ENCODE measurements at places on chromosomes 5 and 9. TPM values are rescaled to one million over a fixed set of nuclear protein-coding genes. Genes with fewer than 3 reads are reported as not detected.

The PRPF4 gene
- 38.6 TPM for total RNA-seq

The MARCOL gene
- not detected for total RNA-seq

The LPAR1 gene
- total RNA-seq, result 20.3 TPM

GRCh38 chr5:141504216-141504615 is 15.3 kb downstream of the PCDHGC5 start:
- no peak for DNase-seq

- DNase-seq, result no peak
These were observed 280.3 kb downstream of the NPR3 start for GRCh38 chr5:32991421-32991815.

DNA sequence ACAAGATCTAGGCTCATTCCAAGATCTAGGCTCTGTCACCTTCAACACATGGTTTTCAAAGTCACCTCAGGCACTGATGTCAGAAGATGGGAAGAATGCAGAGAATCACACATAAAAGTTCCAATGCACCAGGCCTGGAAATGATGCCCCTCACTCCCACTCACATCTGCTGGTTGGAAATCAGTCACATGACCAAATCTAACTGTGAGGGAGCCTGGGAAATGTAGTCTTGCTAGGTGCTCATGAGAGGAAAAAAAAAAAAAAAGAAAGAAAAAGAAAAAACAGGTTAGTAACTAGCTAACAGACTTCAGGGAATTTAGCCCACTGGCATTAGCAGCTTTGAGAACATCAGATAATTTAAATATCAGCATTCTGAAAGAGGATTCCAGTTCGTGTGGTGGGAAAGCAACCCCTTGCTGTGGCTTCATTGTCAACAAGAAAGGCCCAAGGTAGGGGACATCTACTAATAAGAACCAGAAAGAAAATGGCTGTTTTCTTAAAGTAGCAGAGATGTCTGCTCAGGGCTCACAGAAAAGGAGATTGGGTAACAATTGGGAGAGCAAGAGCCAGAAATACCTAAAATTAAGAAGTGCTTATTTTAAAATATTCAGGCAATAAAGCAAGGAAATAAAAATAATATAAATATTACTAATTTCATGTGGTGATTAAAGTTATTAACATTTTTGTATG is 614.3 kb downstream of the ACTL7B start:
- no peak for DNase-seq

GRCh38 chr9:17847908-17848307 is 269.0 kb downstream of the SH3GL2 start:
- no peak for DNase-seq

GRCh38 chr9:79604921-79605562 is 33.3 kb downstream of the TLE4 start:
- DNase-seq, result no peak

The SLC6A19 gene
- 0.29 TPM for total RNA-seq

GRCh38 chr9:107094370-107094769 is 188.7 kb upstream of the RAD23B start:
- no peak for DNase-seq

GRCh38 chr5:24606971-24607370 is 37.8 kb downstream of the CDH10 start:
- DNase-seq, result no peak

- no peak for DNase-seq
These were observed 36.6 kb upstream of the SARDH start for GRCh38 chr9:133774799-133775198.

DNA sequence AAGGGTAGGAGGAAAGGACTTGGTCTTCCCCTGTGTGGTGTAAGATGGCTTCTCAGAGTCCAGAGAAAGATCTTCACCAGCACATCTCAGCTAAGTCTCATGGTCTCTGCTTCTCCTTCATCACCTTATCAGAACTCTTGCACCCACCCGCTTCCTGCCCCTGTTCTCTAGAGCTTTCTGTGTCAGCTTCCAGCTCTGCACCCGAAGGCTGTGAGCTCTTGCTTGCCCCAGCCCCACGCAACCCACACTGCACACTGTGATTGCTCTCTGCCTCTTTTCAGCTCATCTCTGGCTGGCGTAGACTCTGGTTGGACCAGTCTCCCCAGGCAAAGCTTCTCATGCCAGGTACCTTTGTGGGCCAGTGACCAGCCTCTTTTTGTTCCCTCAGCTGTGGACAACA is 93.2 kb upstream of the RAPGEF1 start:
- DNase-seq, result no peak

The SLC27A6 gene
- not detected for total RNA-seq

The AHRR gene
- 1.1 TPM for total RNA-seq

DNA sequence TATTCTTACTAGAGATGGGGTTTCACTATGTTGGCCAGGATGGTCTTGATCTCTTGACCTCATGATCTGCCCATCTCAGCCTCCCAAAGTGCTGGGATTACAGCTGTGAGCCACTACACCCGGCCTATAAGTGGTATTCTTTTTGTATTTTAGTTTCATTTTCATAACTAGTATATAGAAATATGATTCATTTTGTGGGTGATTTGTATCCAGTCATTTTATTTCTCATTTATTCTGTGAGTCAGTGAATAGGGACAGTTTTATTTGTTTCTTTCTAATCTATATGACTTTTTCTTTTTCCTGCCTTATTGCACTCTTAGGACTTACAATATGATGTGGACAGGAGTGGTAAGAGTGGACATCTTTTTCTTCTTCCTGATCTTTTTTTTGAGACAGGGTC is 112.9 kb downstream of the AOPEP start:
- no peak for DNase-seq

DNA sequence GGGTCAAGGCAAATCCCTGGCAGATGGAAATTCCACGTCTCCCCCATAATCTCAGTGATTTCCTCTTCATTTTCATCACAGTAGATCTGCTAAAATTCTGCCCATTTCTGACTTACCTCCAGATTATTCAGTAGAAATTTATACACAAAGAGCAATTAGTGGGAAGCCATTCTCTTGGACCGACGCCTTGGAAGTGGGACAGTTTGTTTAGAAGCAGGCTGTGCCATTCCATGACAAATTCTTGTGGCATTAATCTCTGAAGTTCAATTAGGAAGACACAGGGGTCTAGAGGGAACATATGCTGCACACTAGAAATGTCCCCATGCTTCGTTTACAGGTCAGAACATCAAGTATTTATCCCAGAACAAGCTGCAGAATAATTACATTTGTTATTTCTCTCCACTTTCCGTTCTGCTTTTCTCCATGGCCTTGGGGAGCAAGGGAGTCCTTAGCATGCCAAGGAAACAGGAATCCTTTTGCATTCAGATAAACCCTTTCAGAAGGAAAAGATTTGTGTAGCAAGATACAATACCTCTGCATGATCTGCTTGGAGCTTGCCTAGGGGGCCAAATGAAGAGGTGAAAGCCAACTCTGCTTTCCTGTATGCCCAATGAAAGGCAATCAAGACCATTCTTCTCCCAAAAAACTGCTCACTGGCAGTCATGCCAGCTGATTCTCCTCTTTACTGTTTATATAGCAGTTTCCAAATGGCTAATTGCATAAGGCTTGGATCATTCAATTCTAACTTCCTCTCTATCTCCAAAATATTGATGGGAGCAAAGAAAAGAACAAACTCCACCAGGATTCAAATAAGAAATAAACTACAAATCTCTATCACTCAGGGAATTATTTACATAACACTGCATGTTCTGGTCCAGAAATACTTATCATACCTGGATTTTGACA is 2.5 kb upstream of the PRKACG start:
- DNase-seq, result no peak

GRCh38 chr9:110575169-110575568 is 4.4 kb downstream of the SVEP1 start:
- DNase-seq, result no peak

DNA sequence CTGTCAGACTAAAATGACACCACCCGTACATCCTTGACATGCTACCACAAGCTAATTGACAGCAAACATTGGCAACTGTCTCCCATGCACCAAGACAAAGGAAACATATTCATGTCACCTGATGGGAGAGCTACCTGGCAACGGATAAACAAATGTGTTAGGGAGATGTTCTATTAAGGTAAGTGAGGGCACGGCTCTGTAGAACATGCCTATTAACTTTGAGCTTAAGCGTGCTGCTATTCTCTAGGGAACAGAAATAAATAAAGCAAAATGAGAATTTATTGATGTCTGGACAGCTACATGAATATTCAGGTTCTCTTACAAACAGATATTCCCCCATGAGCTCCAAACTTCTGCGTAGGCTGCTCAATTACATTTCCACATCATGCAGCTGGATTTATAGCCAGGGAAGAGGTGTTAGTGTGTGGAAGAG is 361.4 kb upstream of the RFX3 start:
- no peak for DNase-seq

The RNF180 gene
- 0.61 TPM for total RNA-seq
